Testis (tissue), 5 donors: ENCODE measurements at places on chromosomes 12 and 14. TPM values are rescaled to one million over a fixed set of nuclear protein-coding genes. Genes with fewer than 3 reads are reported as not detected.

The KRT74 gene
- 3.9 TPM for total RNA-seq

- peak; percentile 56 for DNase-seq
These were observed at the start of gene ITPK1 for GRCh38 chr14:93115821-93116675. Gene ITPK1 (minus strand): TSS chr14:93115925. CDS start chr14:93115163, 762 bp downstream.

DNA sequence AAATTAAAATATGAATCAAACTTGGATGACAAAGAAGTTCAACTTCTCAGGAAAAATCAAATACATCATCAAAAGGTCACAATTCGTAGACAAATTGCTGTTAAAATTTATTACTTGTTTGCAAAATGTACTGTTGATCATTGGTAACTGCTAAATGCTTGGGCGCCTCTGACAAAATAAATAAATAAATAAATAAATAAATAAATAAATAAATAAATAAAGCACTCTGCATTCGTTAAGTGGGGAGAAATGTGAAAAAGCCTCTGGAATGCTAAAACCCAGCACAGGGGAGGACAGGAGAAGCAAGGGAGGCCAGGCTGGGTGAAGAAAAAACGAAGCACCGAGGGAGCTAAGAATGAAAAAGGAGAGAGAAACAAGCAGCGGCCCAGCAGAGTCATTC is 115.2 kb downstream of the BCL11B start:
- DNase-seq = peak; percentile 7

The TCHP gene
- 59.4 TPM for total RNA-seq

DNA sequence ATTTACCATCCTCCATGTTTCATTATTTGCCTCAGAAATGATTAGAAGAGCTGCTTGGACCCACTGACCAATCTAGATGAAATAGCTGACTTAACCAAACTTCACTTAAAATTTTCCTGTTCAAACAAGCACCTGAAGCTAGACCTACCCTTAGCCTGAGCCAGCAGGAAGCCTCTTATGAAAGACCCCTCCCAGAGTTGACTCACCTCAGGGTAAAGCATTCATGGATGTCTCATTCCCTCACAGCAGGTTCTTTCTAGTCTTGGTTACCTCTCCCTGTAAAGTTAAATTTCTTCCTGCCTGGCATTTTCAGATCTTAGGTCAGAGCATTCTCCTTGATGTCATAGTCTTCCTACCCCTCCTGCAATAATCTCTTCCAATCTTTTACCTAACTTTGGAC is 1209.8 kb downstream of the FLRT2 start:
- DNase-seq = no peak
